Astrocyte (in vitro differentiated cells and primary cell): ENCODE measurements at places on chromosomes 6 and 20. TPM values are rescaled to one million over a fixed set of nuclear protein-coding genes. Genes with fewer than 3 reads are reported as not detected.

DNA sequence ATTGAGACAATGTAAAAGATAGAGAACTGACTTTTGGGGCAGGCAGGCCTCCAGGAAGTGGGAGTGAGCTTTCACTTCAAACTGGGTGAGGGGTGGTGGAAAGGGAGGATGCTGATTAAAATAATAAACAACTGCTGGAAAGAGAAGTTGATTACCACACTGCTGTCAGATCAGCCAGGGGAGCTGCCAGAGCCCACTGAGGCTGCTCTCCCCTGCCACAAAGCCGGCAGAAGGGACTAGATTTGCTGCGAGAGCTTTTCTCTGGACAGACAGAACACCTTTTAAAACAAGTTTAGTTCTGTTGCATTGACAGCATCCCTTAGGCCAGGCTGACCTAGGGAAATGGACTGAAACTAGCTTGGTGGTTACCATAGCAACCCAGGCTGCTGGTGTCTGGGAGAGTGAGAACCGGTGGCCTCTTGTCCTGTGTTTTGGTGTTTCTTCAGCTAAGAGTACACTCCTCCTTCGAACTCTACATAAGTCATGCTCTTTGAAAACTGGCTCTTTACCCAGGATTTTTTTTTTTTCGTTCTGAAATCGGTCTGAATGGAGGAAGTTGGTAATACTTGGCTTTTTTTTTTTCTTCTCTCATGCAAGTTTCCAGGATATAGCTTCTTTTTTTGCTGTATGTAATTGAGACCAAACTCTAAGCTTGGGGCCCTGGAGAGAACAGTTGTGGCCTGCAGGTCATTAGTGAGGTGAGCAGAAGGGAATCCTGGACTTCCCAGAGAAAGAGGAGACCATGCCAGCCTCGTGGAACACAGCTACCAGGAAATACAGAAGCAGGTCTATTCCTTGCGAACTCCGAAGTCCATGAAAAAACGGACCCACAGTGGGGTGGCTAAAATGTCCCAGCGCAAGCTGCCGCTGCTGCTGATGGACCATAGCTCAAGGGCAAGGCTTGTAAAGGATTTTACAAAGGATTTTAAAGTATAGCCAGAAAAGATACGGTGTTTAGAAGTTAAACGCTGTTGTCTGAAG, 374.4 kb downstream of the UTRN start:
- no peak overlapping the region for H3K4me3 ChIP-seq
- no peaks in the 10 kb centered on the region for H3K36me3 ChIP-seq
- H3K4me1 ChIP-seq = peaks cover 17% of the 10 kb centered on the region
- no peaks in the 10 kb centered on the region for H3K27me3 ChIP-seq
- DNase-seq = peak; percentile 35

- peaks cover 11% of the 10 kb centered on the region for H3K36me3 ChIP-seq
- no peak for DNase-seq
- no peaks in the 10 kb centered on the region for H3K27me3 ChIP-seq
- H3K4me1 ChIP-seq = peaks cover 30% of the 10 kb centered on the region
- no peak overlapping the region for H3K4me3 ChIP-seq
These were observed 26.0 kb downstream of the TBC1D7 start for GRCh38 chr6:13302291-13302690.

GRCh38 chr6:90538278-90539046, 48.4 kb downstream of the MAP3K7 start:
- peaks cover 3% of the 10 kb centered on the region for H3K4me1 ChIP-seq
- H3K27ac ChIP-seq = no peak overlapping the region
- DNase-seq = peak; percentile 62
- H3K4me3 ChIP-seq = no peak overlapping the region
- H3K27me3 ChIP-seq = no peaks in the 10 kb centered on the region
- H3K36me3 ChIP-seq = peaks cover 18% of the 10 kb centered on the region

DNA sequence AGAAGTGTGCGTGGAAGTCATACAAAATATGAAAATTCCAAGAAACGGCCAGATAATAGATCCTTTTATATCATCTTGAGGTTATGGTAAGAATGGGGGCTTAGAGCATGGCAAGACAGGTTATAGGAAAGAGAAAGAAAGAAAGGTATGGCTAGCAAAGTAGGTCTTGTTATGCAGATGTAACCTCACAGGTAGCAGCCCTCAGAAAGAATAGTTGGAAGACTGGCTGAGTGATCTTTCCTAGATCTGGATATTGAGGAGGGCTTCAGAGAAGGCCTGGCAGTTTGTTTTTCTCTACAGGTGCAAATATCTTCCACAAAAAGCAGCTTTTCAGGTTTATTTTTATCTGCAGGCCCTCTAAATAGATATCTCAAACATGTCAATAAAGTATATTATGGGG, 679.5 kb downstream of the KHDRBS2 start:
- DNase-seq = no peak
- no peaks in the 10 kb centered on the region for H3K4me1 ChIP-seq
- H3K4me3 ChIP-seq = no peak overlapping the region
- H3K27me3 ChIP-seq = no peaks in the 10 kb centered on the region
- no peaks in the 10 kb centered on the region for H3K36me3 ChIP-seq
- H3K27ac ChIP-seq = no peak overlapping the region

The PCMTD2 gene
- 37.8 and 40.0 TPM in 2 replicates for total RNA-seq

- peak; percentile 84 for DNase-seq
- no peaks in the 10 kb centered on the region for H3K27me3 ChIP-seq
- H3K27ac ChIP-seq = peak overlapping the region; percentile 75
- H3K4me3 ChIP-seq = no peak overlapping the region
- H3K36me3 ChIP-seq = no peaks in the 10 kb centered on the region
These were observed 28.5 kb upstream of the TMEM244 start for GRCh38 chr6:129889580-129889979.
